ENCODE measurements at places on chromosomes 11 and 22. TPM values are rescaled to one million over a fixed set of nuclear protein-coding genes. Genes with fewer than 3 reads are reported as not detected.

OR4A47 gene
- total RNA-seq = not detected

RIMBP3B gene
- total RNA-seq = 0.16 TPM

C11orf87 gene
- total RNA-seq = not detected

SNX15 gene
- 29.6 TPM for total RNA-seq

CHRNA10 gene
- 1.2 TPM for total RNA-seq

NDUFC2 gene
- 166 TPM for total RNA-seq

ARL14EP gene
- 29.6 TPM for total RNA-seq

CALCA gene
- not detected for total RNA-seq

OR51B4 gene
- total RNA-seq = not detected

APOBEC3B gene
- 2.7 TPM for total RNA-seq

CEND1 gene
- total RNA-seq = 0.16 TPM

LDHAL6A gene
- total RNA-seq = not detected

OR10D3 gene
- not detected for total RNA-seq

BTG4 gene
- total RNA-seq = not detected

EMID1 gene
- 9.6 TPM for total RNA-seq

DENND6B gene
- total RNA-seq = 16.7 TPM

RFPL3 gene
- total RNA-seq = not detected

PTPRJ gene
- 80.5 TPM for total RNA-seq

PKNOX2 gene
- 6.0 TPM for total RNA-seq

OR5P2 gene
- 0.25 TPM for total RNA-seq

TREH gene
- total RNA-seq = 1.0 TPM

CHRM1 gene
- 0.44 TPM for total RNA-seq

KDM4E gene
- total RNA-seq = not detected

IGSF22 gene
- total RNA-seq = 2.5 TPM

MTFP1 gene
- total RNA-seq = 8.1 TPM

OR5A1 gene
- total RNA-seq = not detected

PANX2 gene
- 1.0 TPM for total RNA-seq

CD151 gene
- 476 TPM for total RNA-seq

DCDC1 gene
- total RNA-seq = 6.6 TPM

SLC22A8 gene
- 0.41 TPM for total RNA-seq

OTOG gene
- 0.06 TPM for total RNA-seq

DDIAS gene
- 1.4 TPM for total RNA-seq

SYTL2 gene
- total RNA-seq = 187 TPM

GCAT gene
- 8.9 TPM for total RNA-seq

RAG2 gene
- total RNA-seq = not detected

UCP3 gene
- 4.0 TPM for total RNA-seq

RCOR2 gene
- total RNA-seq = 0.76 TPM

SHANK3 gene
- 40.5 TPM for total RNA-seq

MS4A14 gene
- 2.1 TPM for total RNA-seq

PTPN5 gene
- not detected for total RNA-seq

PACS1 gene
- 91.8 TPM for total RNA-seq

RANGAP1 gene
- 38.8 TPM for total RNA-seq

USH1C gene
- total RNA-seq = 38.6 TPM

NCAM1 gene
- total RNA-seq = 3.0 TPM

Measured in kidney (tissue), 22 donors.